A549 (cell line): ENCODE measurements at places on chromosomes 3 and 15. TPM values are rescaled to one million over a fixed set of nuclear protein-coding genes. Genes with fewer than 3 reads are reported as not detected.

GRCh38 chr15:81297603-81298575 lies 26.1 kb downstream of the STARD5 start:
- no peak for DNase-seq

DNA sequence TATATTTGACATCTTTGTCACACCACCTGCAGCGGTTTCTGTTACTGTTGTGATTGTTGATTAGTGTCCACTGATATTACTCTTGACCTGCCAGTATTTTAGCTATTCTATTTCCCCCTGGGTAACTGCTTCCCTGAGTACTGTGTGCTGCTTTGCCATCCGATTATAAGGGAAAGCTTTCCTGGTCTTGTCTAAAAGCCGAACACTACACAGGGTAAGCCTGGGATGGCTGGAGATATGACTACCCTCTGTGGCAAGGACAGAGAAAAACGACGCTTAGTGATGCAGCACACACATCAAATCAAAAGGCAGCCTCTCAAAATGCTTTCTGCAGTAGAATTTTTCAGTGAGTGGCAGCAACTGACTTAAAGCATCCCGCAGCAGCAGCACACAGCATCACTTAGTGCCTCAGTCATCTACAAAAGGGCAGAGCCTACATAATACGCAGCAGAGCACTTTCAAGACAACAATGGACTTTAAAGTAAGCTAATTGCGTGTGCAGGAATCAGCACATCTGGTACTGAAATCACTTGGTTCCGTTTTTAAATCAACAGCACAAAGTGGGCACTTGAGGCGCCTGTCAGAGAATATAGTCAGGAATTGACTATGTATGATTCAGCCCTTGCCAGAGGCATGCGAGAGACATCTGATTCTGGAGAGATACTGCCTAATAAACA lies 656.3 kb upstream of the TGFBR2 start:
- no peak for DNase-seq

OIP5 gene
- polyA plus RNA-seq: 21.7 to 23.2 TPM (median 22.4 TPM) in 3 replicates

IL1RAP gene
- polyA plus RNA-seq: 3.9 to 4.6 TPM (median 4.6 TPM) in 3 replicates

SLC12A1 gene
- polyA plus RNA-seq: not detected in 3 replicates

GRCh38 chr3:58161435-58162398 lies 49.1 kb downstream of the DNASE1L3 start:
- peak; percentile 75 for DNase-seq

- no peak for DNase-seq
Observed at GRCh38 chr15:96160269-96160668, 170.2 kb upstream of the NR2F2 start.

DNA sequence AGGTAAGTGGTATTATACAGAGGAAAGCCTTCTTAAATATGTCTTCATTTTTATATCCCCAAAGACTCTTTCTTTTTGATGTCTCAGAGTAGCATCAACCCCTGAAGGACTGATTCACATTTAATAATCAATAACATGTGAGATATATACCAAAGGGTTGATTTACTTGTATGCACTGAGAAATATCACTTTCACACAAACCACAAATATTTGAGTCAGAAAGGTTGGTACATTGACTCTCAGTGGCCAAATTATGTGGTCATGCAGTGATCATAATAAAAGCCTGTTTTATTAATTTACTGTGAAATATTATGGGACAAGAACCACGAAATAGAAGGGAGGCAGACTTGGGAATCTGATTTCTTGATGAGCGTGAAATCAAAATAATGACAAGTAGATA lies 329.0 kb downstream of the GBE1 start:
- no peak for DNase-seq

NUSAP1 gene
- polyA plus RNA-seq: 105 to 118 TPM (median 110 TPM) in 3 replicates

DNA sequence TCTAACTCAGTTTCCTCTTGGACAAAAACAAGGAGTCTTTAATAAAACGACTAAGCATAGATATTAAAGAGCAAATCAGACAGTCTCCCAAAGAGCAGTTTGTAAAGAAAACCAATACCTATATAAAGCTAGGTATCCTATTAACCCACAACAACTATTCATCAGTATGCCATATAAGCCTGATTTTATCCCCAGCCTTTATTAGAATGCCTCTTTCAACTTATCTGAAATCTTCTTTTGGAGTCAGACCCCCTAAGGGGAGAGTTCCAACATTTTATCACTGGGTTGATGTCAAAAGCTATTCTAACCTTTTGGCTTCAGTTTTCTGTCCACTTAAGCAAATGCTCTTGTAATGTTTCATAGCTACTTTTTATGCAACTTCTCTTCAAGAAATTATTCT lies 17.8 kb downstream of the MAP2K5 start:
- no peak for DNase-seq
